ENCODE measurements at places on chromosomes 4 and X.

DNA sequence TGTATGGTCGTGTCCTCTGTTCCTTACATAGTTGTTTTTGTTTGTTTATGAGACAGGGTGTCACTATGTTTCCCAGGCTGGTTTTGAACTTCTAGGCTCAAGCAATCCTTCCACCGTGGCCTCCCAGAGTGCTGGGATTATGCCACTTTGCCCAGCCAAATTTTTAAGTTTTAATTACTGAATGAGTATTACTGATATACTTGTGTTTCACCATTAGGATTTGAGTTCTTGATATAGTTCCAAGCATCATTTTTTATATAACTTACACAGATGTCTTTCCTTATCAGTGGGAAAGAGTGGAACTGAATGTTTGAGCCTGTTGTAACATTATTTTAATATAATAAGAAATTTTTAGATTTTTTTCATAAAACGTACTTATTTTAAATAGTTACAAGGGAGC is 20.4 kb downstream of the TMEM165 start:
- DNase-seq = no peak

DNA sequence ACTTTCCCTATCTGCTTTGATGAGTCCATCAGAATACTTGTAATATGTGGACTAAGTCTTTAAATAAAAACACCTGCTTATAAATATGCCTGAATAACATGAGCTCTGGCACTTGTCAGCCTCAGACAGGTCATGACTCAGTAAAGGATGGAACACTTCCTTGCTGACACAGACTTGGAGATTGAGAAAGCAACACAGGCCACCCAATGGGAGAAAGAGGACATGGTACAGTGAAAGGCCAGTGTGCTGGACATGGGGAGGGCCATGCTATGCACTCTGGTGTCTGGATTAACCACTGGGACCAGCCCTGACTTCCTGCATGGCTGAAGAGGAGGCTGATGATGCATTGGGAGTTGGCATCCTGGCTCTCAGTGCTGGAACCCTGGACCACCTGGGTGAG is 149.5 kb downstream of the DHRSX start:
- peak; percentile 54 for DNase-seq

GRCh38 chr4:185839770-185840169 is 27.8 kb upstream of the SORBS2 start:
- no peak for DNase-seq

GRCh38 chr4:40337523-40337922 is 2.4 kb downstream of the CHRNA9 start:
- DNase-seq = no peak

GRCh38 chr4:2220016-2220630 is 21.8 kb downstream of the HAUS3 start:
- DNase-seq = peak; percentile 30

DNA sequence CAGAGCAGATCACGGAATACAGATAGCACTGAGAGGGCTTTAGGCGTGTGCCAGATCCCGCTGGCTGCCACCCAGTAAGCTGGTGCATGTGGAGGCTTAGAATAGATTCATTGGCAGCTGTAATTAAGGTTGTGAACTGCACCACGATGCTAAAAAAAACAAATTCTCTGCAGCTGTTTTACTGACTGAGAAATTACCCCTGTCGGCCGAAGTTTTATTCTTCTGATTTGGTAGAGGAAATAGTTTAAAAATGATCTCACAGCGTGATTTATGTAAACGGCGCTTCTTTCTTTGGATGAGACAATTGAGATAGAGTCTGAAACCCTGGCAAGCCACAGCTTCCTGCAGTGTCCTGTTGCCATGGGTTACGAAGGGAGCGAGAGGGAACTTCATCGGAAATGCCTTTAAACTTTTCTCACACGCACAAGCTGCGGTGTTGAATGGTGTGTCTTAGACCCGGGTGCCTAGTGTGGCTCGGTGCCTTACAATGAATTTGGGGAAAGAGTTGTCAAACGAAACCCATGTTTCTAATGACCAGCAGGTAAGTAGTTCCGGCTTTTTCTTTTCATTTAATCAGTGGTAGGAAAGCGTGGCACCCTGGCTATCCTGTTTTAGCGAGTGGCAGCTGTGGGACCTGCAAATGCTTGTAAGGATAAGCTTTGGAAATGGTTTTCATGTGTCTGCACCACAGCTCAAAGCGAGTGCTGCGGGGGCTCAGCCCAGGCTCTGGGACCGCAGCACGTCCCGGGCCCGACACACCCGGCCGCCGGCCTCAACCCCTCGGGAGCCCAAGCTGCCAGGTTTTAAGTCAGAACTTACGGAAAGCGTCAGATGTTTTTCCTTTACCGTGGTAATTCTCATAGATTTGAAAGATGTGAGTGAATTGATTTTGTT is 71.7 kb upstream of the HGFAC start:
- peak; percentile 57 for DNase-seq

GRCh38 chr4:40789031-40789430 is 39.3 kb downstream of the NSUN7 start:
- no peak for DNase-seq

- no peak for DNase-seq
Measured at GRCh38 chr4:102823464-102823863, 3.9 kb downstream of the UBE2D3 start.

DNA sequence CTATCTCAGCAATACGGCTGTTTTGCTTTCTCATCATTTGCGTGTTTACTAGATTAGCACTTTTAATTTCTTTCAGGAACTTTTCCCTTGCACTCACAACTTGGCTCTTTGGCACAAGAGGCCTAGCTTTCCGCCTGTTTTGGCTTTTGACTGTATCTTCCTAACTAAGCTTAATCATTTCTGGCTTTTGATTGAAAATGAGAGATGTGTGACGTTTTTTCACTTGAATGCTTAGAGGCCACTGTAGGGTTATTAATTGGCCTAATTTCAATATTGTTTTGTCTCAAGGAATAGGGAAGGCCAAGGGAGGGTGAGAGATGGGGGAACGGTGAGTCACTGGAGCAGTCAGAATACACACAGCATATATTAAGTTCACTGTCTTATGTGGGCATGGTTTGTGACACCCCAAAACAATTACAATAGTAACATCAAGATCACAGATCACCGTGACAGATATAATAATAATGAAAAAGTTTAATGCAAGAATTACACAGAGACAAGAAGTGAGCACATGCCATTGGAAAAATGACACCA is 27.3 kb downstream of the MND1 start:
- no peak for DNase-seq

GRCh38 chr4:129682586-129682985 is 586.6 kb downstream of the C4orf33 start:
- no peak for DNase-seq

DNA sequence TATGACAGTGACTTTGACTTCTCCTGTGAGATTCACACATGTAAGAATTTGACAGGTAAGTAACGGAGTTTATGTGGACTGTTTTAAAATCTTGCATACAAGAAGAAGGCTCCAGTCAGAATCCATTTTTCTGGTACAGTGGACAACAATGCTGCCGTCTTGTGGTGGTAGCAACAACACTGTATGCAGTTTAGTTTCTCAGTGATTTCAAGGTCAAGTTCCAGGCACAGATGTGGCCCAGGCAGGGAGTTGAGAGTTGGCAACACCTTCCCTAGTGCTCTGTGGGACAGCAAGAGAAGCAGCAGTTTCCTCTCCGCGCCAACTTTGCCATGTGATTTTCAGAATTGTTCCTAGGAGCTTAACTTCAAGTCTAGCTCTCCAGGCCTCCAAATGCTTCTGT is 56.0 kb upstream of the STPG2 start:
- no peak for DNase-seq

DNA sequence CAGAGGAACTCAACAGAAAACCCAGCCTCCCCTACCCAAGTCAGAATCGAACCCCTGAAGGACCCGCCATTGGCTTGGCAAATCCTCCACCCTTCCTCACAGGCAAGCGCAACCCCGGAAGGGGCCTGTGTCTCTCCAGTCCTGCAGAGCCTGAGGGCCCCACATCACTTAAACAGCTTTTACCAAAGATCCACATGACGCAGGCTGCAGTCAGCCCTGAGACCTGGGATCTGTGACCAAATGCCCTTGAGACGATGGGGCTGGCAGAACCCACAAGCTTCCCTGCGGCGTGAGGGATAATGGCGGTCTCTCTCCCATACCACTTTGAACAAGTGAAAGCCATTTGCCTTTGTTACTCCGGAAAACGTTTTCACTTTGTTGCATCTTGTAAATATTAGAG is 54.9 kb downstream of the ACOX3 start:
- no peak for DNase-seq

DNA sequence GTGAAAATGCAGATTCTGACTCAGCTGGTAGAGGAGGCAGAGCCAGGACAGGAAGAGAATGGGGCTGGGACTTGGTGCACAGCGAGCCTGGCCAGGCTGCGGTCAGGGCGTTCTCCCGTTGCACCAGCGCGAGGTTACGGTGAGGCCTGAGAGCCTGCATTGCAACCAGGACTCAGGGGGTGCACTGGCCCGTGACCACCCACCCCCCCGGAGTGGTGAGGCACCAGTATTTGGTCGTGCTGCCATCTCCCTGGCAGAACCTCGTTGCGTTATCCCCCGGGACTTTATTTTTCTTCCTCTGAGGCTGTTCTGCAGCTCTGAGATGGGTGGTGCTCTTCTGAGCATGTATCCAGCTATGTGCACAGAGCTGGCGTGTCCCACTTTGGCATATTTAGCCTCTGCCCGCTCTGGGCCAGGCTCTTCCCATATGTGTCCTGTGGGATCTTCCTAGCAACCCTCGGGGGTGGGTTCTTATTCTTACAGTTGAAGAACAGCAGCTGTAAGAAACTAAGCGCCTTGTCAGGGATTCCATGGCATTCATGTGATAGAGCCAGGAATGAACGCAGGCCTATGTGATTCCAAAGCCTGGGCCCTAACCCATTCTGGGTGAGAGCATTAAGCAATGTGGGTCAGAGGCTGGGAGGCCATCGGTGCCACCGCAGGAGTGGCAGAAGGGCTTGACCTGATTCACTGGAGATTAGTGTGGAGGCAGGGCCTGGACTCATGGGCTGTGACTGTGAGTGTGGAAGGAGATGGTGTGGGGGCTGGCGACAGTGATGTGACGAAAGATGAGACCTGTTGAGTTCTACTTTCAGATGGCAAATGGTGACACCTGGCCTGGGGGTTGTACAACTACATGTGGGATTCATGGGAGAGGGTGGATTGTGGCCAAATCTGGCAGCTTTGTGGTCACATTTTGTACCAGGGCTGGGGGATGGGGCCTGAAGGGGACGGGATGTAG is 3.1 kb downstream of the TADA2B start:
- no peak for DNase-seq

- no peak for DNase-seq
Measured at GRCh38 chr4:112156553-112156952, 11.3 kb downstream of the FAM241A start.

GRCh38 chrX:153628129-153628528 is 18.9 kb upstream of the DUSP9 start:
- no peak for DNase-seq

DNA sequence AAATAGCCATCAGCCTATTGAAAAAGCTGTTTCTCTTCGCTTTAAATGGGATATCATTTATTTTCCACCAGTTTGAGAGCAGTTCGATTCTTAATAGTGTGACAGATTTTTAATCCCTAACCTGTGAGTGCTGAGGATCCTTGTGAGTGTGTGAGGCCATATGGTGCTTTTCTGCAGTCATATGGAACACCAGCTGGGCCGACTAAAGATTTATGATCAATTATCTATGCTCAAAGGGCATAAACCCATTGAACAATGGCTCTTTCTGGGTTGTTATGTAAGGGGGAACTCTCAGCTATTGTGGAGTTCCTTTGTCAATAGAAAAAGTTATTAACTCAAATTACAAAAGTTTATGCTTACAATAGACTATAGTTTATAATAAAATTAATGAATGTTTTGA is 1003.6 kb downstream of the FAT4 start:
- DNase-seq = no peak

DNA sequence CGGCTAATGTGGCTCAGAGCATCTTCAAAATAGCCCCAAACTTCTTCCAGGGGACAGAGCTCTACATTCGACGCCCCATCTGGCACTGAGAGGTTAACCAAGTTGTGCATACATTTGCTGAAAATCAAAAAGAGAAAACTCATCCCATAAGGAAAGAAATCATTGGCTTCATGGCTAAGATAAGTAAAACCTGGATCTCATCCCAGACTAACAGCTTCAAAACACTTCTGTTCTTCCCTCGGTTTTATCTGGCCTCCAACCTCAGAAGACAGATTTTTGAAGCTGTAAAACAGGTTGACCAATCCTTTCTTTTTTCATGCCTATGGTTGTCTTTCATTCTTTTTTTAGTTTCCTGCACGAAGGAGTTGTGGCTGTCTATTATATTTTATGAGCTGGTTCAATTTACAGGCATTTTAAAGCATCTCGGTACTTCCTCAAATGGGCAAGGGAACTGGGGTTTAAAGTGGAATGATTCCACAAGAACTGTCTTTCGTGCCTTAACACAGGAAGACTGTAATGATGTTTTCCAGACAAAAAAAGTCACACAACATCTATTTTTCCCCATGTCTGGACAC is 107.6 kb downstream of the DLG3 start:
- no peak for DNase-seq

GRCh38 chr4:70660106-70660505 is 6.2 kb downstream of the JCHAIN start:
- no peak for DNase-seq

DNA sequence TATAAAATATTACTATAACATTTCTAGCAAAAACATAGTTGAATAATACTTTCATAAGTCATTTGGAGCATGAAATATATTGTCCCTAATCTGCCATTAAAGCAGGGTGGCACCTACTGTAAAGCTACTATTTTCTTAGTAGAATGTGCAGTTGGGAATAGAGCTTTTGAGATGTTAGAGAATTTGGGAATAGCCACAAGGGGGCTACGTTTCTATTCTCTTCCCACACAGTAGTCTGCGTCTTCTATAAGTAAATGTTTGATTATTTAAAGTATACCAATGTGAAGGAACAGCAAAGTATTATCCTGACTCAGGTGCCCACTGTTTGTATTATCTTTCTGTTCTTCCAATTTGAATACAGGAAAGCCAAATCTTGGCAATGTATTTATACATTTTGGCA is 323.2 kb upstream of the GIMD1 start:
- no peak for DNase-seq

DNA sequence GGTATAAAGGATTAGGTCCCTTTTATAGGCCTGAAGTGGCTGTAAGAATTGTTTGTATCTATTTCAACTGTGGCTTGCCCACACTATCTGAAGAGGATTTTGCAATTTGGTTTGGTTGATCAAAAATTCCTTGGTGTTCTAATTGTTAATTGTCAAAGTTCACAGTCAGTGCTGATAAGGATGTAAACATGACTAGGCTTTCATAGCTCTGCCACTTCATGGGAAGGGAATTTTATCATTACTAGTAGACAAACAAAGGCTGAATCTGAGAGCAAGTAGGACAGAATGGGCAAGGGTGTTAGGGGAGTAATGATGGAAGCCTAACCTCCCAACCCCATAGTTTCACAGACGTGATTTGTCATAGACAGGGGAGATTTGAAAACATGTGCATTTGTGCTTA is 1131.7 kb downstream of the SH3BGRL start:
- DNase-seq = no peak

- no peak for DNase-seq
Measured at GRCh38 chr4:35730414-35730813, 513.9 kb downstream of the ARAP2 start.

- DNase-seq = no peak
Measured at GRCh38 chr4:113677325-113677724, 84.2 kb downstream of the CAMK2D start.
